ENCODE measurements at places on chromosomes 16 and 17. TPM values are rescaled to one million over a fixed set of nuclear protein-coding genes. Genes with fewer than 3 reads are reported as not detected.

KRT15 gene
- polyA plus RNA-seq, result 2.0 TPM

SLC13A2 gene
- not detected for polyA plus RNA-seq

ARHGAP44 gene
- 0.43 TPM for polyA plus RNA-seq

EPOP gene
- 0.52 TPM for polyA plus RNA-seq

TSPOAP1 gene
- polyA plus RNA-seq, result 5.6 TPM

KRT33A gene
- not detected for polyA plus RNA-seq

KRTAP3-2 gene
- polyA plus RNA-seq, result not detected

EDC4 gene
- 27.4 TPM for polyA plus RNA-seq

HES7 gene
- polyA plus RNA-seq, result not detected

AATK gene
- polyA plus RNA-seq, result 0.29 TPM

AANAT gene
- not detected for polyA plus RNA-seq

AURKB gene
- 26.1 TPM for polyA plus RNA-seq

COL1A1 gene
- polyA plus RNA-seq, result 2,161 TPM

CACNG3 gene
- polyA plus RNA-seq, result not detected

SP6 gene
- polyA plus RNA-seq, result 0.05 TPM

TEN1 gene
- 25.6 TPM for polyA plus RNA-seq

CBFA2T3 gene
- not detected for polyA plus RNA-seq

KRTAP2-4 gene
- polyA plus RNA-seq, result not detected

CA4 gene
- polyA plus RNA-seq, result not detected

HIGD1B gene
- not detected for polyA plus RNA-seq

C1QTNF1 gene
- polyA plus RNA-seq, result 13.8 TPM

FOXF1 gene
- 6.0 TPM for polyA plus RNA-seq

C17orf100 gene
- 2.4 TPM for polyA plus RNA-seq

CCL18 gene
- polyA plus RNA-seq, result not detected

G6PC3 gene
- polyA plus RNA-seq, result 115 TPM

FAM171A2 gene
- 2.3 TPM for polyA plus RNA-seq

CCDC40 gene
- 3.1 TPM for polyA plus RNA-seq

HBA1 gene
- polyA plus RNA-seq, result not detected

WFDC1 gene
- 62.1 TPM for polyA plus RNA-seq
